ENCODE measurements at places on chromosomes 5 and 9.

DNA sequence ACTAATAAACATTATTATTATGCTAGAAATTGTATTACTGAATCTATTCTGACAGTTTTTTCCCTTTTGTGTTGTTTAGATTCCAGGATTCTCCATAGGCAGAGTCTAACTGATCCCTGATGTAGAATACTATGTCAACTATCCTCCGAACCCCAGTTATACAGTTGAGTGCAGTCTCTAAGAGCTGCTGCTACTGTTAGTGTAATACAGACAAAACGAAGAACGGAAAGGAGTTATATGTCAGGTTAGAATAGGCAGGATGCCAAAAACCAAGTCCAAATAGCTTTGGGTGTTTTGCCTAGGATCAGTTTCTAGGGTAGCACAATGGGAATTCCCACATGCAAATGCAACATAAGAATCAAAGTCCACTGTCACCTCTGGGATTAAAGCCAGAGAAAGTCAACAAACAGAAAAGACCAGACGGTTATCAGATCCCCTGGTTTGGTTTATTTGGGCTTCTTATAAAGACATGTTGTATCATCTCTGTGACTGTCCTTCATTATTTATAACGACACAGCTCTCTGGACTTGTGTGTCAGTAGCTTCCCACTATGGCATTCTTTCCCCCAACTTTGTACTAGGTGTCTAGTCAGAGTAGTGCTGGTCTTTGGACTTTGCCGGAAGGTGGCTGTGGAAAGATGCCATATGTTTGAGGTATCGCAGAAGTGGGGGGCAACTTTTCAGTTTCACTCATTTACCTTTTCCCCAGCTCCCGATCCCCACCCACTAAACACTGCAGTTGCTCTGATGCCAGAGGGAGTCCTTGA is 14.9 kb upstream of the TMEM38B start:
- DNase-seq = no peak

DNA sequence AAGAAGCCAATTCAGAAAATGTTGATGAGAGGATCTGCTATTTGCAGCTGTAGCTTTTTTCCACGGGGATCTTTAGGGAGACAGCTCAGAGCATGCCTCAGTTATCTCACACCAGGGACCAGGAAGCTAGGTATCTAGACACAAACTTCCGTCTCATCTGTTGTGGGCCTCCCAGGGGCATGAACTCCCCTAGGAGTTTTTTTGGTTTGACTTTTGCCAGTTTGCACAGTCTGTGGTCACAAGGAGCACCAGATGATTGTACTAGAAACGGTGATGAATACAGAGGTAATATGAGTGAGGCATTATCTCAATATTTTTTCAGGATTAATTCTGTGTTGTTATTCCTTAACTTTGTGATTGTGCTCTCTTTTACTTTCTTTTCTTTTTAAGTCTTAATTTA is 533.2 kb upstream of the SEMA6A start:
- DNase-seq = no peak

DNA sequence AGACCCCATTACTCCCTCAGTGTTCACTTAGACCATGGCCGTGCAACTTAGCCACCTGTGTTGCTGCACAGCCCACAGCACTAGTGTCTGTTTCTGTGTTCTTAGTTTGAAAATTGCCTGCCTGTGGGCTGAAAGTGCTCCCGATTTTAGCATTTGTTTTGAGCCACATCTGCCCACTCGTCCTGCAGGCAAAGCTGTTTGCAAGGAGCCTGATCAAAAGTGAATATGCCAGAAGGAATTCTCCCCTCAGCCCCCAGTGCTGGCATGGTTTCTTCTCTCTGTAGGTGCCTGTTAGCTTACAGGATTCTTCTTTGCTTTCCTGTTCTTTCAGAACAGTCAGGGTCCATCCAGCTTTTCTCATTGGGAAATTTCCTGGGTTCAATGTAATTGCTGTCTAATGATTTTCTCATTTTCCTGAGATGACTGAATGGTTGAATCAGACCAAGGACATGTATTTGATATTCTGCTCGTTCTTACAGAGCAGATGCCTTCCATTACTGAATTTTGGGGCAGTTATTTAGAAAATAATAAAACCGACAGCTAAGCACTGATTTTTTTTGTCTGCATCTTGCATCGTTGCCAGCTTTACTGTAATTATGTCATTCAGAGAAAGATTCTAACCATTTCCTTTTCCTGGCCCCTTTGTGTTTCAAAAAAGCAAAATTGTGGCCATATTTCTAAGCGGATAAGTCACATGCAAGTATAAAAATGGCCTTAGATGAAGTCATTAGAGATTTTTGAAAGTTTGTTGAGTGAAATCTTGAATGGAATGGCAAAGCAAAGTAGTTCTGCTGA is 111.1 kb upstream of the CKMT2 start:
- DNase-seq = no peak

- no peak for DNase-seq
Observed at GRCh38 chr5:124180299-124180874, 566.1 kb downstream of the ZNF608 start.

- DNase-seq = peak; percentile 85
Observed at GRCh38 chr9:138103849-138104206, 226.2 kb downstream of the CACNA1B start.

DNA sequence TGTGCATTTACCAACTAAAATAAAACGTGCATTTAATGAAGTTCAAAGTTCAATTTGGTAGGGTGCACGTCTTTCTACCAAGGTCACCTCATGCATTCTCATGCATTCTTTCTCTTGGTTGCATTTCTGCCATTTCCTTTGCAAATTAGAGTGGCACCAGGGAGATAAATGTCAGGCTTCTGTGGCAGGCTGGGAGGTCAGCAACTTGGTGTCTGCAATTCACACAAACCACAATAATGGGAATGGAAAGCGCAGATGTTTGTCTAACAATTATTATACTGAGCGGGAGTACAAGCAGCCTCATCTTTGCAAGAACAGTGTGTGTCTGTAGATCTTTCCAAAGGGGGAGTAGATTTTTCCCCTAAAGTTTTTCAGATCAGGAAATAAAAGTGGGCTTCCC is 411.7 kb downstream of the DMRT2 start:
- DNase-seq = no peak

DNA sequence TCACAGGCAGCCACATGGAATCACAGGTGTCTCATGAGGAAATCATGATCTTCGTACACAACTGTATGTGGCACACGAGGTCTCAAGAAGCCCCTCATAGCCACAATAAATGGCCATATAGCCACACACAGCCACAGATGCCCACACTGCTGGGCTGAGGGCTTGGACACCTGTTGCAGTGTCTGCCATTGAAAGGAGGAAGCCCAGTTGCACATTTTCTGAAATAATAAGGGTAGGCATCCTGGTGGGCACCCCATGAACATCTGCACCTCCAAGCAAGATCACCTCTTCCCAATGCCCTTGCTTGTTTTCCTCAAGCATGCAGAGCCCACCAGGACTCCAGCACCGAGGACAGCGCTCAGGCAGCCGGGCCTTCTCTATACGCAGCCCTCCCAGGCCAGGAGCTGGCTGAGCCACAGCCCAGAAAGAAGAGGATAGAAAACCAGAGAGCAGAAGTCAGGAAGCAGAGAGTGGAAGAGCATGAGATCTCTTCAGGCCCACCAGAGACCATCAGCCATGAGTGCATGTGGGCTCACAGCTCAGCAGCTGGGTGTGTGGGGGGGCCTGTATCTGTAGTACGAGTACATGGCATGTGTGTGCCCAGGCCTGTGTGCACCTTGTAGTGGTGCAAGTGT is 1.0 kb upstream of the ACSL6 start:
- DNase-seq = peak; percentile 88

DNA sequence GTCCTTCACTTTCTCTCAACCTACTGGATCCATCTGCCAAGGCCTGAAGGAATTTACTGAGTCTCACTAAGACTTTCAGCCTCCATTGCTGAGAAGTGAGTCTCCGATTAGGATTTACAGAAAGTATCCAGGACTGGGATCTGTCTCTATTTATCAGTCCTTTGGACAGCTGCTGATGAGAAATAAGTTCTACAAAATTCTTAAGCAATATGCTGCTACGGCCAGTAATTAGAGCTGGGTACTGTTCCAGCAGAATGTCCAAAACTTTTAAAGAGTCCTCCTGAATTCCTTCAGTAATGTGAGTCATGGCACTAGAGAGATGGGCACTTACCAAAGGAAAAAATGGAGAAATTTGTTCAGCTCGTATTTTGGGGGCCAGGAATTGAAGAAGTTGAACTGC is 5.9 kb downstream of the TEX10 start:
- no peak for DNase-seq

DNA sequence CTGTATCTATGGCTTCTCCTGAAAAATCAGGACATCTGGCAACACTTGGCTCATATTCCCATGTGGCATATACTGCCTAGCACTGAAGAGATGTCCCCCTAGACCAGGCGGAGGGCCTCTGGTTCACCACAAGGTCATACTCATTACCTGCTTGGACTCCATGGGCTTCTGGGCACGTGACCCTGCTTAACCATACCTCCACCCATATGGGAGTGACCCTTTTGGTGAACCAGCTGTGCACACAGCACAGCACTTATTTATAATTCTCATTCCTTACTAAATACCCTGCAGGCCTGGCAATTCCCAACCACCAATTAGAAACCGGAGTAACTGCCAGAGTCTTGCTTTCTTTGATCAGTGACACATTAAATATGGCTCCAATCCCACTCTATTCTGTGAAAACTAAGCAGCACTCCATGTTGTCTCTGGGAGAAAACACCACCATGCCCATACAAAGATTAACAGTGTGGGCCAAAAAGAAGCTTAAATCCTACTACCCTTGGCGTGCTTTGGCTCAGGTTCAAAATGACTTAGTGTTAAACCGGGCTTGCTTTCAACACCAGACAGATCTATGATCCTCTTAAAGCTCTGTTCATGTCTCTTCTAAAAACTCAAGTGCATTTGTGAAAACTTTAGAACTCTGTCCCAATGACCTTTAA is 57.7 kb downstream of the MTMR12 start:
- DNase-seq = no peak

GRCh38 chr5:75016896-75017295 is 35.5 kb downstream of the GCNT4 start:
- no peak for DNase-seq

- DNase-seq = no peak
Observed at GRCh38 chr9:104386425-104387069, 117.5 kb upstream of the OR13F1 start.

- no peak for DNase-seq
Observed at GRCh38 chr5:142319560-142320429, 5.0 kb downstream of the SPRY4 start.

GRCh38 chr9:130599625-130600024 is 20.2 kb downstream of the FUBP3 start:
- no peak for DNase-seq

GRCh38 chr5:111993242-111993641 is 236.2 kb upstream of the NREP start:
- DNase-seq = no peak

GRCh38 chr9:93468763-93469456 is 15.5 kb upstream of the FAM120AOS start:
- DNase-seq = no peak
